Suprapubic skin (tissue), 4 donors: ENCODE measurements at places on chromosomes 3 and 15.

DNA sequence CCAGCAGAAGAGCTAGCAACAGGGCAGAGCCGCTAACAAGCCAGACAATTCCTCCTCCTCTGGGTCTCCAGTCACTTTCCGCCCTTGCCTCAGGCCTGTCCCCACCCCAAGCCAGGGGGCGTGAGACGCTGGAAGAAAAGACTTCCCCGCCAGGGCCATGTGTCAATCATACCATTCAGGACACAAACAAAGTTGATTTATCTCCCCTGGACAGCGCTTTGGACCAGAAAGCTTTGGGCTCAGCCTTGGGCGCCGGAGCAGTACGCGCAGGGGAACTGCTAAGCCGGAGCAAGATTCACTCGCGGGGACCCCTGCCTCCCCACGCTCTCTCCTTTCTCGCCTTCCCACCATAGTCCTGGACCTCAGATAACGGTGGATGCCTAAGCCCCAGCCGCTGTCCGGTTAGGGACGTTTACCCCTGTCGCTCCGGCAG is 479 bp downstream of the LRRC2 start:
- H3K27me3 ChIP-seq, result peaks cover 12% of the 10 kb centered on the region
- peak overlapping the region; percentile 89 for H3K27ac ChIP-seq
- H3K4me3 ChIP-seq, result peak overlapping the region; percentile 62
- peaks cover 18% of the 10 kb centered on the region for H3K4me1 ChIP-seq

- no peak for DNase-seq
- H3K4me3 ChIP-seq, result no peak overlapping the region
- H3K36me3 ChIP-seq, result no peaks in the 10 kb centered on the region
- H3K4me1 ChIP-seq, result peaks cover 24% of the 10 kb centered on the region
These were observed 5.7 kb upstream of the CCDC80 start for GRCh38 chr3:112646623-112647022.

DNA sequence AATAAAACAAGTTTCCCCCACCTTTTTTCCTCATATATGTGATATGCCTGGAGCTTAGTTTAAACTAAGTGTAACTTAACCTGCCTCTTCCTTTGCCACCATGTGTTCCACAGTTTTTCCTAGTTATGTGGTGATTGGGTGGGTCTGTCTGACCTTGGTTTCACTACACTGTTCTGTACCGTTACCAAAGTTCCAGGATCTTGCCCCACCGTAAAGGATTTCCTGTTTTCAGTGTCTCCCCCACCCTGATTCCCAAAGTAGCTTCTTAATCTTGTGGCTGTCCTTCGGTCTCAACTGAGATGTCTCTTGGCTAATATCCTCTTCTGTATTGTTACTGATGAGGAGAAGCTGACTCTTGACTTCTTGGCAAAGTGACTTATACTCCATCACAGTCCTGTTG is 6.4 kb upstream of the MGA start:
- H3K4me1 ChIP-seq, result no peaks in the 10 kb centered on the region
- no peaks in the 10 kb centered on the region for H3K36me3 ChIP-seq
- H3K27me3 ChIP-seq, result no peaks in the 10 kb centered on the region
- no peak for DNase-seq
- no peak overlapping the region for H3K4me3 ChIP-seq

DNA sequence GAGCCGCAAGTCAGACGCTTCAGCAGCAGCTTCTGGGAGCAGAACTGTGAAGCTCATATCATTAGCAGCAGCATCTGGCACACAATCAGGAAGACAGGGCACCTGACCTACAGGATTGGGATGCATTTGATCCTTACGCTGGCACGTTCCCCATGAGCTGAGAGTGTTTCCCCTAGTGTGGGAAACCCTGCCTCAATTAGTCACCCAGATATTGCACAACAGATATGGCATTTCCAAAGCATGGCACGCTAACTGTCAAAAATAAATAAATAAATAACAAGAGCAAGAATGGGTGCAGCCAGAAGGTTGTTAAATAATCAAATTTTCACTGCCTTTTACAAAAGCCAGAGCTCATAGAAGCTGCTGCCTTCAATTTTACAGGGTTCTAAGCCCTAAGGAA is 189.6 kb upstream of the THBS1 start:
- H3K36me3 ChIP-seq, result no peaks in the 10 kb centered on the region
- H3K4me3 ChIP-seq, result no peak overlapping the region
- DNase-seq, result no peak
- H3K4me1 ChIP-seq, result peaks cover 29% of the 10 kb centered on the region

DNA sequence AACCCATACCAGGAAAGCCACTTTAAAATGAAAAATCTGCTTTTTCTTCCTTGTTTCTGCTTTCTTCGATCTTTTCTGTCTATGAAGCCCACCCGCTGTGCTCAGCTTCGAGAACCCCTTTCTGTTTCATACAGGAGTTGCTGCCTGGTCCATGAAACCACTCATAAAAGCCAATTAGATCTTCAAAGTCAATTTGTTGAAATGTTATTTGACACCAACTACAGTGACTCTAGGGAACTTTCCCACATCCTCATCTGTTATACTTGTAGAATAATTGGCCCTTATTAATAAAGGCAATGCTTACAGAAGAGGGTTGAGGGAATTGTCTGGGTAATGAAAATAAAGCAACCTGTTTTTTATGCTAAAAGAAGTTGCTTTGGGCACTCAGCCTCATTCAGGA is 523.6 kb downstream of the OCA2 start:
- no peaks in the 10 kb centered on the region for H3K27me3 ChIP-seq
- no peak overlapping the region for H3K4me3 ChIP-seq

GRCh38 chr3:37032961-37033360 is 39.6 kb downstream of the MLH1 start:
- H3K27me3 ChIP-seq, result no peaks in the 10 kb centered on the region
- no peak overlapping the region for H3K4me3 ChIP-seq
- DNase-seq, result no peak
- no peak overlapping the region for H3K27ac ChIP-seq
- H3K36me3 ChIP-seq, result peaks cover 57% of the 10 kb centered on the region
- H3K4me1 ChIP-seq, result peaks cover 11% of the 10 kb centered on the region

DNA sequence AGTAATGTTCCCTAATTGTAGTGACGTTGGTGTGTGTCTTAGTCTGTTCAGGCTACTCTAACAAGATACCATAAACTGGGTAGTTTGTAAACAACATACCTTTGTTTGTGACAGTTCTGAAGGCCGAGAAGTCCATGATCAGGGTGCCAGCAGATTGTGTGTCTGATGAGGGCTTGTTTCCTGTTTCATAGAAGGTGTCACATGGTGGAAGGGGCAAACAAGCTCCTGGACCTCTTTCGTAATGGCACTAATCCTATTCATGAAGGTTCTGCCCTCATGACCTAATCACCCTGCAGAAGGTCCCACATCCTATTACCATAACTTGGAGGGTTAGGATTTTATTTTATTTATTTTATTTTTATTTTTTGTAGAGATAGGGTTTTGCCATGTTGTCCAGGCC is 11.1 kb downstream of the ATXN7 start:
- H3K36me3 ChIP-seq, result no peaks in the 10 kb centered on the region
- H3K27me3 ChIP-seq, result no peaks in the 10 kb centered on the region
- peaks cover 28% of the 10 kb centered on the region for H3K4me1 ChIP-seq
- DNase-seq, result no peak
- no peak overlapping the region for H3K27ac ChIP-seq
- H3K4me3 ChIP-seq, result no peak overlapping the region
